ENCODE measurements at places on chromosomes 11 and 22.

GRCh38 chr11:77470504-77470903 is 3.4 kb downstream of the PAK1 start:
- DNase-seq, result no peak

DNA sequence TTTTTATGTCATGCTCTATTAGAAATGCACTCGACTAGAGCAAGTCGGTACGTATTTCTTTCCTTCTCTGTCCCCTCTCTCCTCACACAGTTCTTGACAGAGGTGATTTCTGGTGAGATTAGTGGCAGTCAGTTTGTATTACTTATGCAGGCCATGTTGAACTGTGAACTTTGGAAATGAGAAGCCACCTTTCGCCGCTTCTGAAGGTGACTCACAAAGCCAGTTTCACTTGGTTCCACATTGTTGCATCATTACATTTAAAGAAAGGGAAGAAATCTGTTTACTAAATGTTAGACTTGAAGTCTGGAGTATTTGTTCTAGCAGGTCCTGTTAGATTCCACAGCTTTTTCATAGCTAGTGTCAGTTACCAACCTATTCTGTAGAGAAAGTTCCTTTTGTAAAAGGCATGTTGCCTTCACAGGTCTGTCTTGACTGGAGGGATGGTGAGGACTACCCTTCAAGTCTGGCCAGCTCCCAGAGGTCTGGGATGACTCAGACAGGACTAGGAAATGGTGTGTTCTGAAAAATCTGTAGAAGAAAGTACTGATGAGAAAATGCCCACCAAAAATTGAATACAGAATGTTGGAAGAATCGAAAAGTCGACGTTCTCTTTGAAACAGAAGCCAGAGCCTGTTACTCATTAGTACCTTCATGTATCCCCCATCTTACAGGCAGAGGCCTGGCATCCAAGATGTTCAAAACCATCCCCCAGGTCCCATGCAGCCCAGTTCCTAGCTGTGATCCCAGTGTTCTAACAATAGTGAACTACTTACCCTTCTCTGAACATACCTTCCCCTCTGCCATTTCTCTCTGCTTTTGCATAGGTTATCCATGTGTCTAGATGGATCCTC is 181.4 kb downstream of the DBX1 start:
- DNase-seq, result no peak

- DNase-seq, result no peak
Measured at GRCh38 chr22:43887391-43887790, 4.4 kb downstream of the PNPLA5 start.

- no peak for DNase-seq
Measured at GRCh38 chr22:47084226-47084625, 321.8 kb downstream of the TBC1D22A start.

DNA sequence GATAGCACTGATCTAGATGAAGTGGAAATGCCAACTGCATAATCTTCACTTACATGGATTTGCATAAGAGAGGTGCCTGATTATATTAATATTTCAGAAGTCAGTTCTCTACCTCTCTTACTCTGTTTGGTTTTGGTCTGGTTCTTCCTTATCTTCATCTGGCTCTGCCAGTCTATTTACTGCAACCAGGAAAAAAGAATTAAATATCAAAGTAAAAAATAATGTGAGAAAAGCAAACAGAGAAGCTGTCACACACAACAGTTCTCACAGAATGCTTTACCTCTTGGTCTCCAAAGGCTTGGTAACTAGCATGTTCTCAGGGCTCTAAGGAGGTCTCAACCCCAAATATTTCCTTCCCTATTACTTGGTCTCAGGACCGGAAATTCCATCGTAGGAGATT is 6.7 kb downstream of the VSIG10L2 start:
- no peak for DNase-seq

- DNase-seq, result no peak
Measured at GRCh38 chr22:45434981-45435380, 21.5 kb downstream of the RIBC2 start.

DNA sequence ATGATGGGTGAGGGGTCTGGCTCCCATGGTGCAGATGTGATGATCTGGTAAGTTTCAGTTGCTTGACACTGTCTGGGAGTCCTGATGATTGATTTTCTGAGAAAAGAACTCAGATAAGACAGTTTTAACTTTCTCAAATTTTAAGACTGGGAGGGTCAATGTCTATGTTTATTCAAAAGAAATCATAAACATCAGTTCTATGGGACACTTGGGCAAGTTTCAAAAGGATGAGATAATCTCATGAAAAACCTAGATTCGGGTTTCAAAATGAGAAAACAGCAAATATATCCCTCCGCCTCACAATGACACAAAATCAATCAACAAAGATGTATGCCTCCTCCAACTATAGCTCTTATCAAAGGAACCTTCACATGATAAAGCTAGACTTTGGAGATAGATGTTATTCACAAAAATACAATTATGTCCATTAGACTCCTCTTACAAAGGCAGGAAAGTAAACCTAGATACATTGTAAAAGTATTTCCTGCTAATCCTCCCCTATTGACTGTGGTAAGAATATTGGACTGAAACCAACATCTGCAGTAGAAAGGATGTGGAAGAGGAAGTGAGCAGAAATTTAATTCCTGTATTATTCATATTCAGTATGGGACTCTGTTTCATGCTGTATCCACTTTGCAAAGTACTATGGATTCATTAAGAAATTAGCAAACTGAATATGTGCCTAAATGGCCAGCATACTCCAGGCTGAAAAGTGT is 21.6 kb downstream of the SVIP start:
- DNase-seq, result no peak

DNA sequence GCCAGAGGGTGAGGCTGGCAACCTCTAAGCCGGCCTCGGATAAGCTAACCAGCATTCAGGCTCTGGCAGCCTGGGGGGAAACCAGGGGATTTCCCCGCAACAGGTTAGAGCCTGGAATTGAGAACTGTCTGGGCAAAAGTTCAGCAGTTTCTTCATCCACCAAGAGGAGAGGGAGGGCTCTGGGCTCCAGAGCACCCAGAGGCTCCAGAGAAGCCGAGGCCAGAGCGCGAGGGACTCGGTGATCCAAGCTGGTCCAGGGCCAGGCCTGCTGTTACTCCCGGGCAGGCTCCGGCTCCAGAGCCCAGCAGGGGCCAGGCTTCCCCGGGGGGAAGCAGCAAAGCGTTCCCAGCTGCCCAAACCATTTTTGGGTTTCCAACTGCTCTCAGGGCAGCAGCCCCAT is 13.3 kb upstream of the SH3BP1 start:
- DNase-seq, result no peak

- DNase-seq, result no peak
Measured at GRCh38 chr11:73137262-73137943, 4.7 kb downstream of the FCHSD2 start.

DNA sequence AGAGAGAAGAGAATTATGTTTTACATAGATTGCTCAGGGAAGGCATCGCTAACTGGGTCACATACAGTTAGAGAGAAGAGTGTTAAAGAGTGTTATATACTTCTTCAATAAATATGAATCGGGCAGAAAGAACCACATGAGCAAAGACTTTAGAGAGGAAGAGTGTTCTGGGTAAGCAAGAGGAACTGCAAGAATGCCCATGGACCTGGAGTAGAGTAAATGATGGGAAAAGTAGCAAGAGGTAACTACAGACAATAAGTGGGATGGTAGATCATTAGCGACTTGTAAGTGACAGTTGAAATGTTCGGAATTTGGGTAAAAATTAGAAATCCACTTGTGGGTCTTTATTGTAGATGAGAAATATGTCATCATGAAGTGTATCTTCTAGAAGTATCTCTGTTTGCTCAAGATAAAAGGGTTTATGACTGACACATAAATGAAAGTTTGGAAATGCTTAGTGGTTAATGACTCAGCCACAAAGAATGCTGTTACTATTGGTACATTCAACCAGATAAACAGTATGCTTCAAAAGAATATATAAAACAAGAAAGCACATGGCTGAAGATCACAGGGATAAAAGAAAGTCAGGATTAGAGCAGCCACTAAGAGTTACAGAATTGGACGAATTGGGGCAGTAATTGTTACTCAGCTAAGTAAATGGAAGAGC is 229.3 kb downstream of the CASP12 start:
- DNase-seq, result no peak

DNA sequence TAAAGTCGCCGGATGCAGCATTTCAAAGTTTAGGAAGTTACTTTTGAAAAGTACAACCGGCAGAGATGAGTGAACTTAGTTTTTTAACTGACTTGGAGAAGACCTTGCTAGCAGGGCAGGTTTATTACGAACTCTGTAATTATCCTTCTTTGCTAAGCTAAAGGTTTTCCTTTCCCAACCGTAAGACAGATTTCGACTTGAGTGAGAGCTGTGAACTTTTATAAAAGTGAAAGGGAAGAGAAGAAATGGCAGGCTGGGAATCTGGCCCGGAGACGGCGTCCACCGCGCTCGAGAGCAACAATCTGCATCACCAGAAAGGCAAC is 659 bp upstream of the TEAD1 start:
- DNase-seq, result no peak

GRCh38 chr22:20567371-20567847 is 60.0 kb downstream of the MED15 start:
- DNase-seq, result no peak

- no peak for DNase-seq
Measured at GRCh38 chr22:28939394-28939793, 56.0 kb downstream of the ZNRF3 start.

- no peak for DNase-seq
Measured at GRCh38 chr11:111019871-111020670, 225.5 kb upstream of the POU2AF2 start.

- no peak for DNase-seq
Measured at GRCh38 chr11:8584511-8584910, 9.5 kb downstream of the STK33 start.

GRCh38 chr11:11471201-11471600 is 118.2 kb upstream of the CSNK2A3 start:
- DNase-seq, result no peak

- no peak for DNase-seq
Measured at GRCh38 chr11:96448225-96448624, 58.4 kb downstream of the JRKL start.

DNA sequence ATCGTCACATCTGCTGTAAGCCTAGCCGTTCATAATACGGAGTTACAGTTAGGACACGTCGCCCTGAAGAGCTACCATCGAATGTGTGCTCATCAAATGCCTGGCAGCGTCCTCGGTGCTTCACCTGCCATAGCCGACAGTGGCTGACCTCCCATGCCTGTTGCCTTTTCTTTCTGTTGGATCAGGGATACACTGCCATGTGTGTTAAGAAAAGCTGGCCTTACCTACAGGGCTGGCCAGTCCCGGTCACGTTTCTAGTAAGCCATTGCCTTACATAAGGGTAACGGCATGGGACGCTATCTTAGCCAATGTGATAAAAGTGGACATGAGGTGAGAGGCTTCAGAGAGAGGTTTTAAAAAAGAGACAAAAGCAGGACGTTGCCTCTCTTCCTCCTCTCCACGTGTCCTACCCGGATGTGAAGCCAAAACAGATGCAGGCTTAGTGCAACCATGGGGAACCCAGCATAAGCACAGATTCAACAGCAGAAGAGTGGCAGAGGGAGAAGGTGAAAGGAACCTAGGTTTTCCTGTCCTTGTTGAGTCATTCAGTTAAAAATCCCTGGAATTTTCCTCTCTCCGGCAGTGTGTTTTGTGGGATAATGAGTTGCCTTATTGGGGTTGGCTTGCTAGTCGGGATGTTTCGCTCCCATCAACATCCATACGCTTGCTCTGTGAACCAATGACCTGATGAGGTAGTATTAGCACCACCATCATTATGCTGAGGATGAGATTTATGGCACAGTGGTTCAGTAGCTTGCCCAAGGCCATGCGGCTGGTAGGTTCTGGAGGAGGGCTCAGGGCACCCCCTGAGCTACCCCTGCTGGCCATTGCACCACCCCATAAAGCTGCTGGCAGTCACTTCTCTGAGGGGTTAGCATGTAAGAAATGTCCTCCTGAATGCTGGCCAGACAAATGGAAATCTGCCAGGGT is 67.4 kb upstream of the B3GAT1 start:
- DNase-seq, result no peak
